Activated T-cell treated with anti-CD3 and anti-CD28 coated beads, Interleukin-2, amount 50 U/mL, for 24 hours (primary cell): ENCODE measurements at places on chromosomes 11 and 22.

- H3K27ac ChIP-seq: no peak overlapping the region
- H3K4me1 ChIP-seq: peaks cover 4% of the 10 kb centered on the region
- no peaks in the 10 kb centered on the region for H3K36me3 ChIP-seq
- no peak overlapping the region for H3K4me3 ChIP-seq
- peaks cover 13% of the 10 kb centered on the region for H3K27me3 ChIP-seq
Measured at GRCh38 chr11:2097998-2098690, 41.0 kb downstream of the IGF2 start.

DNA sequence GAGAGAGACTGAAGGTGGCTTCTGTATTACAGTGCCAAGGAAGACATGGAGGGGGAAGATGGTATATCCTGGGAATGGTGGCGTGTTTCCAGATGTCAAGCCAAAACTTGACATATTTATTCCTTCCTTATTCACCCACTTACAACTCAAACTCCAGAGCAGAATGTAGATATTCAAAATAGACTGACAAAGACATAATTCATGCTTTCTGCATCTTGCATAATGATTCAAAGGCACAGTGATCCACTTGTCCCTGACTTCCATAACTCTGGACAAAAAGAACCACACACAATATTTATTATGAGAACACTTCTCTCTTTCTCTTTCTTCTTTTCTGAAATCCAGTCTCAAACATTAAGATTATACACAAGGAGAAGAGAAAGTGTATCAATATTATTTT lies 48.9 kb downstream of the SLC17A6 start:
- no peak overlapping the region for H3K4me3 ChIP-seq
- no peaks in the 10 kb centered on the region for H3K4me1 ChIP-seq
- H3K27ac ChIP-seq: no peak overlapping the region
- no peak for DNase-seq
- H3K27me3 ChIP-seq: peaks cover 9% of the 10 kb centered on the region

- H3K4me1 ChIP-seq: no peaks in the 10 kb centered on the region
- H3K4me3 ChIP-seq: no peak overlapping the region
- no peak for DNase-seq
- no peaks in the 10 kb centered on the region for H3K36me3 ChIP-seq
- H3K27ac ChIP-seq: no peak overlapping the region
Measured at GRCh38 chr11:126039485-126040271, 23.0 kb downstream of the CDON start.

DNA sequence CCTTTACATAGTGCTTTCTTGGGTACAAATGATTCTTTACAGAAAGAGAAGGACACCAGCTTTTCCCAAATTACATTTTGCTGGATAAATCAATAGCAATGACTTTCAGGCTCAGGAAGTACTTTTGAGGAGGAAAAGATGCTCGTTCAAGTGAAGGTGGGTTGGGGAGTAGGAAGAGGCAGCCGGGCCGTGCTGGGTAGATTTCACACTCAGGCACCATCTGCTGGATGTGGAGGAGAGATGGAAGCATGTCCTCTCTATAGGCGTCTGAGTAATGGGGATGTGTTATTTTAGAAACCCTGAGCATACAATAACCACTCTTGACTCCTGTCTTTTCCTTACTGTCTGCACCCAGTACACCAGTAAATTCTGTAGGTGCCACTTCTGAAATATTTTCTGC lies 152.3 kb upstream of the LARGE1 start:
- no peak overlapping the region for H3K27ac ChIP-seq
- peaks cover 2% of the 10 kb centered on the region for H3K27me3 ChIP-seq
- H3K36me3 ChIP-seq: no peaks in the 10 kb centered on the region
- H3K4me1 ChIP-seq: no peaks in the 10 kb centered on the region
- no peak overlapping the region for H3K4me3 ChIP-seq

- H3K27me3 ChIP-seq: no peaks in the 10 kb centered on the region
- peak; percentile 14 for DNase-seq
- no peak overlapping the region for H3K4me3 ChIP-seq
Measured at GRCh38 chr22:30863081-30863833, 105.3 kb downstream of the MORC2 start.
